ENCODE measurements at places on chromosomes 1 and 21.

DNA sequence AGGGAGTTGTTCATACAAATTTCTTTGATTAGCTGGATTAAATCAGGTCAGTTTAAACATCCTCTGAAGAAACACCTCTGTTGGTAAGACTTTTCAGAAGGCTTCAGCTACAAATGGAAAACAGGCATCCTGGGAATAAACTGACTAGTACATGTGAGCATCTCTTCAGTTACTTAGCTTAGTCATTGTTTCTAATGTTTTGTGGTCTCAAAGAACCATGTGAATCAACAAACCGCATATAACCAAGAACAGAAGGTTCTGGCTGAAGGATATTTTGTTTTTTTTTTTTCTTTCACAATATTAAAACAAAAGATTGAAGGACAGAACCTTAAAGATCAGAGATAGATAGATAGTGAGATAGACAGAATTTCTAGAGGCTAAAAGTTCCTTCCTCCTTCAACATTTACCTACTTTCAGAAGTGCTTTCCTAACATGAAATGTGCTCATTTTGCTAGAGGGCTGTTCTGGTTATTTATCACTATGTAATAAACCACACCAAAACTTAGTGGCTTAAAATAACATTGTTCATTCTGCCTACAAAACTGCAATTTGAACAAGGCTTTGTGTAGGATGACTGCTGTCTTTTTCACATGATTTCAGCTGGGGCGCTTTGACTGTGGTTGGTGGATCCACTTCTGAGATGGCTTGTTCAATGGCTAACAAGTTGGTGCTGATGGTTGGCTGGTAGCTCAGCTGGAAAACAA, 119.8 kb upstream of the PTGFR start:
- no peak for DNase-seq

DNA sequence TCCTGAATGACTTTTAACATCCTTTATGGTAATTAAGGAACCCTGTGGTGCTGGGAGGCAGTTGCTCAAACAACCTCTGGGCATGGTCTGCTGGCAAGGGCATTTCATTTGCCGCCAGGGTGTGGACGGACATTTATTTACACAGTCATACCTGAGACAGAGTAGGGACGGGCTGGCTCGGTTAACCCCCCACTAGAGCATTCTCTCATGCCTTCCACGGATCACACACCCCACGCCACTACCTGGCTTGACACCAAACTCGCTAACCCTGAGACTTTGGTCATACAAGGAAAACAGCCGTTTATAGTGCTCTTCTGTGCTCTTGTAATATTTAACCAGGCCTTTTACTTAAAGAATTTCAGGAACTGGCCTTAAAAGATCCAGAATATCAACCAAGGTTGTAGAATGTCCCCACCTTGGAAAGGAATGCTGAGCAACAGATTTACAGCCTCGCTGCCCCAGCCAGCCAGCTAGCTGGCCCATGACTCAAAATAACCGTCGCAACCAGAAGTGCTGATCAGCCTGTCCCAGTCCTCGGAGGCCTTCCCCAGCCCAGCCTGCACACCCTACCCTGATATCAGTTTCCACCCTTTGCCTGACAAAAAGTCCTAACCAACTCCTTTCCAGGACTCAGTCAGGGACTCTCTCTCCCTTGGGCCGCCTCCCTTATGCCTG, 6.5 kb upstream of the PDXK start:
- no peak for DNase-seq

DNA sequence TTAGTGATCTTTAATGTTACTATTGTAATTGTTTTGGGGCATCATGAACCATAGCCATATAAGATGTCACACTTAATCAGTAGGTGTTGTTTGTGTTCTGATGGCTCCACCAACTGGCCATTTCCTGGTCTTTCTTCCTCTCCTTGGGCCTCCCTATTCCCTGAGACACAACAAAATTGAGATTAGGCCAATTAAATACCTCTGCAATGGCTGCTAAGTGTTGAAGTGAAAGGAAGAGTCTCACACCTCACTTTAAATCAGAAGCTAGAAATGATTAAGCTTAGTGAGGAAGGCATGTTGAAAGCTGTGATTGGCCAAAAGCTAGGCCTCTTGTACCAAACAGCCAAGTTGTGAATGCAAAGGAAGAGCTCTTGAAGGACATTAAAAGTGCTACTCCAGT, 30.7 kb downstream of the PPP2R5A start:
- DNase-seq = peak; percentile 59

DNA sequence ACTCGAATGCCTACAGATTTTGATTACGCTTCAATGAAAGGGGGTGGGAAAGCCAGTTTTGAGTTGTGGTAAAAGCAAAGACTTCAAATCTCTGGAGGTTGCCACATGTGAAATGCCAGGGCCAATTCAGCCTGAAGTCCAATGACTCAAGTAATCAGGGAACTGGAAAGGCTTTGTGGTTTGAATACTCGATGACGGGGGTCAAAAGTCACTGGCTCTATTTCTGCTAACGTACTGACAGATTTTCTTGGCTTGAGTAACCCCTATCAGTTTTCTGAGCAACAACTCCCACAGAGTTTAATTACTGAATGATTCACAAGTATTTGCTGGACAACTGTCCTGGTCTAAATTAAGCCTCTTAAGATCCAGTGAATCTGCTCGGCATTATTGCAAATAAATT, 152.2 kb downstream of the SIPA1L2 start:
- DNase-seq = no peak

GRCh38 chr1:43933386-43934100, at the start of gene ARTN:
TSS of gene ARTN (plus strand) at chr1:43933801. CDS start at chr1:43935657, 1,856 bp downstream.
- DNase-seq = no peak

DNA sequence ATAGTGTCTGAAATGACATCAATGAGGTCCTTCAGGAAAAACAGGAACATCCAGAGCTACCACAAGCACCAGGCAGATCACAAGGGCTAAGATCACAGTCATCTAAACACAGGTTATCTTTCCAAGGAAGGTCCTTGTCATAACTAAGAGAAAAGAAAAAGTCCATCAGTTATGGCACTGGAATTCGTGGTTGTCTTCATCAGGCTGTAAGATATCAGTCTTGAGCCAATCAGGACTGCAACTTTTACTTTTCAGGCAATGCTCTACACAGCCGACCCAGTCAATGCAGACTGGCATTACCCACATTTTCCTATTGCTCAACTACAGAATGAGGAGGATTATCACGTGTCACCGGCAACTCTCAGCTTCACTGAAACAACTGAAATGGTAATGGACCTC, 26.4 kb downstream of the SORT1 start:
- peak; percentile 67 for DNase-seq

- no peak for DNase-seq
Measured at GRCh38 chr1:29311352-29312030, 75.2 kb downstream of the PTPRU start.

DNA sequence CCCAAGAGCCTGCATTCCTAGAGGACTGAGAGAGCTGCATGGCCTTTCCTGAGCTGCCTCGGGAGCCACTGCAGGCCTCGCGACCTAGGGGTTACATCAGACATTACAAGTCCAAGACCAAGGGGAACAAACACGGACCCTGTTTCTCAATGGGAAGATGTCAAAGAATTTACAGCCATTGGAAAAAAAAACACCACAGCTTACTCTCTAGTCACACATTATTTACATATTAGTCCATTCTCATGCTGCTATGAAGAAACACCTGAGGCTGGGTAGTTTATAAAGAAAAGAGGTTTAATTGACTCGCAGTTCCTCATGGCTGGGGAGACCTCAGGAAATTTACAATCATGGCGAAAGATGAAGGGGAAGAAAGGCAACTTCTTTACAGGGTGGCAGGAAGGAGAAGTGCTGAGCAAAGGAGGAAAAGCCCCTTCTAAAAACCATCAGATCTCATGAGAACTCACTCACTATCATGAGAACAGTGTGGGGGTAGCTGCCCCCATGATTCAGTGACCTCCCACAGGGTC, 8.4 kb upstream of the PRMT2 start:
- no peak for DNase-seq

- no peak for DNase-seq
Measured at GRCh38 chr1:51203874-51204245, 32.2 kb upstream of the RNF11 start.

GRCh38 chr21:45126204-45126626, 51.8 kb downstream of the ADARB1 start:
- no peak for DNase-seq

DNA sequence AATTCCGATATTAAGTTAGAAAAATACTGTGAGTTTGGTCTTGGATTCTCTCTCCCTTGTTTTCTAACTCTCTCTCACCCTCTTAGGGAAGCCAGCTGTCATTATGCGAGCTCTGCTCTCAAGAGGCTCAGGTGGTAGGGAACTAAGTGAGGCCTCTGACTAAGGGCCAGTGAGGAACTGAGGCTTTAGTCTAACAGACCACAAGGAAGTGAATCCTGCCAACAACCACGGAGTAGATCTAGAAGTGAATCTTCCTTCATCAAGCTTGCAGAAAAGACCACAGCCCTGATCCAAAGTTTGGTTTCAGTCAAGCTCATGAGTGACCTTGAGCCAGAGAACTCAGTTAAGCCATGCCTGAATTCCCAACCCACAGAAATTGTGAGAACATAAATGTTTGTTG, 180.1 kb upstream of the PRMT6 start:
- DNase-seq = no peak

DNA sequence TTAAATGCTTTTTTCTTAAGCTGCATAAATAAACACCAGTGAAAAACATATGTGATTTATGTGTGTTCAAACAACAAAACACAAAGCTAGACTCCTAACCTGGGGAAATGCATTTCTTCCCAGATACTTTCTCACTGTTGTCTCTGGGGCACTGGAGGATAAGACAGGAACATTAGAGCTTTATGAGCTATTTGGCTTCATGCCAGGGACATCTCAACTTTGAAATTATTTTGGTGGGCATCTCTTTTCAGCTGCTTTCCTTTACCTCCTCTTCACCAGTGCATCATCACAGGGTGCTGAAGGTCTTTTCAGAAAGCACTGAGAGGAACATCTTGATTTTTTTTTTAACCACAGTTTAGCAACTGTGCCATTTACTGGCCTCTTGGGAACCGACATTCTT, 212.9 kb downstream of the DNM3 start:
- DNase-seq = no peak

GRCh38 chr1:210757677-210758076, 376.3 kb downstream of the KCNH1 start:
- DNase-seq = no peak

- no peak for DNase-seq
Measured at GRCh38 chr1:219304227-219305226, 130.8 kb downstream of the LYPLAL1 start.
